ENCODE measurements at places on chromosomes 6 and 20. TPM values are rescaled to one million over a fixed set of nuclear protein-coding genes. Genes with fewer than 3 reads are reported as not detected.
A peak's percentile ranks its signal among the peaks of the same experiment; 100 is the strongest.

RAET1L gene
- not detected for total RNA-seq

CNKSR3 gene
- 9.7 TPM for total RNA-seq

GMPR gene
- total RNA-seq: 18.4 TPM

WASF1 gene
- 0.53 TPM for total RNA-seq

DNA sequence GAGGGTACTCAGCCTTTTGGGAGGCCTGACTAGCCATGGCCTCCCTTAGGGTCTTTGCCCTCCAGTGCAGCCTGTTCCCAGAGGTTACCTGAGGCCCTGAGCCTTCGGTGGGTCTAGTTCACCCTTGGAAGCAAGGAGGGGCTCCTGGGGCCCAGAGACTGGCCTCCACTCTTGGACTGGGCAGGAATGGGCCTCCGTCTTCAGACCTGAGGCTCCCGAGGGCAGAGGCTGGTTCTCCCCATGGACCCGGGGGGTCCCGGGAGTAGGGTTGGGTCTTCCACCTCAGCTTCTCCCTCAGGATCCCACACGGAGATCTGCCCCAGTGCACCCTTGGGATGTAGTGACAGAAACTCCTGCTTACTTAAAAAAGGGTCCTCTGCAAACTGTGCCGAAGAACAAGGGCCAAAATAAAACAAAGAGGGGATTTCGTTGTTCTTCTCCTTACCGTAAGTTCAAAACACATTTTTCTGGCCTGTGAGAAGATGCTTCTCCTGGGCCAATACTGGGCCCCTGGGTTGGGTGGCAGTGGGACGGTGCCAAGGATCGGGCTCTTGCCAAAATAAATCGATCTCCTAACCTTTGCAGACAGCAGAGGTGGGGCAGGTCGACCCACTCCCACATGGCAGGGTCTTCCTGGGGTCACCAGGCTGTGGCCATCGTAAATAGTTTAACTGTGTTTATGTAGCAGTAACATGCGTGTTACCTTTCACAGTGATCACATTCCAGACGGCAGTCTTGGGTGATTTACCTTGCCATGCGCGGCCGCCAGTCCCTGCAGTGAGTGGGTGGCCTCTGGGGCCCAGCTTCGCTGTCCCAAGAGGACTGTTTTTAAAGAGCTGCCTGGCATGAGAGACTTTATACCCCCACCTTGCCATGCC lies 151.8 kb downstream of the VEGFA start:
- H3K36me3 ChIP-seq: no peaks in the 10 kb centered on the region
- no peak overlapping the region for H3K27ac ChIP-seq
- no peaks in the 10 kb centered on the region for H3K4me1 ChIP-seq

- no peaks in the 10 kb centered on the region for H3K36me3 ChIP-seq
- no peaks in the 10 kb centered on the region for H3K27me3 ChIP-seq
- H3K27ac ChIP-seq: no peak overlapping the region
- H3K4me1 ChIP-seq: no peaks in the 10 kb centered on the region
- H3K4me3 ChIP-seq: no peak overlapping the region
Observed at GRCh38 chr20:51269671-51270070, 246.8 kb upstream of the KCNG1 start.

GRCh38 chr6:161480421-161481155 lies 206.7 kb upstream of the AGPAT4 start:
- H3K36me3 ChIP-seq: no peaks in the 10 kb centered on the region
- no peaks in the 10 kb centered on the region for H3K4me1 ChIP-seq
- H3K4me3 ChIP-seq: no peak overlapping the region
- no peak for DNase-seq
- H3K27ac ChIP-seq: no peak overlapping the region
- no peaks in the 10 kb centered on the region for H3K27me3 ChIP-seq

- no peaks in the 10 kb centered on the region for H3K27me3 ChIP-seq
- no peaks in the 10 kb centered on the region for H3K4me1 ChIP-seq
- no peaks in the 10 kb centered on the region for H3K36me3 ChIP-seq
- H3K4me3 ChIP-seq: peak within 1 kb of the TSS; percentile 67
- no peak within 1 kb of the TSS for H3K27ac ChIP-seq
- no peak for DNase-seq
Observed at GRCh38 chr20:46512943-46513844, at the start of gene ZNF334. Gene ZNF334, minus strand, starts transcription at chr20:46513559. Its CDS starts 1,457 bp downstream, at chr20:46512102.

GRCh38 chr6:16822975-16823717 lies 61.9 kb upstream of the ATXN1 start:
- DNase-seq: no peak
- H3K27ac ChIP-seq: no peak overlapping the region
- no peaks in the 10 kb centered on the region for H3K36me3 ChIP-seq

DNA sequence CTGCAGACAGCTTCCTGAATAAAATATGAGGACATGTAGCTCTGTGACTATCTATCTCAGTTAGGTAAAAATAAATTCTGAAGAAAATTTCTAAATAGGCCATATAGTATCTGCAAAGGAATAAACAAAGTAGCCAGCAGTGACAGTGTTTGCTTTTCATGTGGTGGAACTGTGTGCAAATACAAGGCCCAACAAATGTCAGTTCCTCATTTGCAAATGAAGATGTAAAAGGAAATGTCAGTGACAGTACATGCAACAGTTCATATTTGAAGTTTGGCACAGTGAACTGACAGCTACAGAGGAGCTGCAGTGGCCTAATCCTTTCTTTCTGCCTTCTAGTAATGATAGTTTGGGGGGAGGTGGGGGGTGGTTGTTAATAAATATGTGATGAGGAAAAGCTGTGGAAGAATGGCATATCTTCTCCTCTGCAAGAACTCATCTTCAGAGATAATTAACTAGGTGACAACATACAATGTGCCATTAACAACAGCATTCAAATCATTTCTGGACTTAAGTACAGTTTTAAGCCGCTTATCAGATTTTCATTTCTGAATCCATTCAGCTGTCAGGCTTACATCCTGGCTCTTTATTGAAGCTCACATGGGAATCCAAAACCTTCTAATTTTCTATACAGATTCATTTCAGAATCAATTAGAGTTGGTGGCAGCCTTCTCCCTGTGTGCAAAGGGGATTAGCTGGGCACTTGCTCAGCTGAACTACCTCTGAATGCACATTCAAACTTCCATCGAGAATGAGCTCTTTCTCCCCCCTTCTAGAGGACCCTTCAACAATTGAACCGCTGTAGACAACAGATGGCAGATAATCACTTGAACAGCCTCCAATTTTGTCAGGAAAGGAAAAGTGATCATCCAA lies 1059.0 kb upstream of the EPHA7 start:
- no peak overlapping the region for H3K4me3 ChIP-seq
- H3K27me3 ChIP-seq: no peaks in the 10 kb centered on the region
- no peaks in the 10 kb centered on the region for H3K4me1 ChIP-seq
- DNase-seq: no peak

DNA sequence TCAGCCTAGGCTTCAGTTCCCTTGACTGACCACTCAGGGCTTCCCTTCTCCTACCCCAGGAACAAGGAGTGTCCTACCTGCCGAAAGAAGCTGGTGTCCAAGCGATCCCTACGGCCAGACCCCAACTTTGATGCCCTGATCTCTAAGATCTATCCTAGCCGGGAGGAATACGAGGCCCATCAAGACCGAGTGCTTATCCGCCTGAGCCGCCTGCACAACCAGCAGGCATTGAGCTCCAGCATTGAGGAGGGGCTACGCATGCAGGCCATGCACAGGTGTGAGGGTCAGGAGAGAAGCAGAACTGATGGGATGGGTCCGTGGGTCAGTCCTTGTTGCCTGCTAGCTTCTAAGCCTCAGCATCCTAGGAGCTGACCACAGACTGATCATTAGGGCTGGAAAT lies 1.6 kb downstream of the RING1 start:
- no peak overlapping the region for H3K27ac ChIP-seq
- H3K27me3 ChIP-seq: no peaks in the 10 kb centered on the region
- no peaks in the 10 kb centered on the region for H3K36me3 ChIP-seq
- peaks cover 15% of the 10 kb centered on the region for H3K4me1 ChIP-seq
- DNase-seq: peak; percentile 45
